Activated naive CD8-positive, alpha-beta T cell treated with anti-CD3 and anti-CD28 coated beads, Interleukin-2, amount 50 U/mL, for 16 hours (primary cell): ENCODE measurements at places on chromosomes 4 and X.

- DNase-seq: no peak
Measured at GRCh38 chr4:106691749-106692148, 323.2 kb upstream of the GIMD1 start.

GRCh38 chr4:11131491-11131890 is 297.2 kb downstream of the HS3ST1 start:
- DNase-seq: no peak

GRCh38 chrX:39377157-39377556 is 575.9 kb downstream of the MID1IP1 start:
- no peak for DNase-seq

DNA sequence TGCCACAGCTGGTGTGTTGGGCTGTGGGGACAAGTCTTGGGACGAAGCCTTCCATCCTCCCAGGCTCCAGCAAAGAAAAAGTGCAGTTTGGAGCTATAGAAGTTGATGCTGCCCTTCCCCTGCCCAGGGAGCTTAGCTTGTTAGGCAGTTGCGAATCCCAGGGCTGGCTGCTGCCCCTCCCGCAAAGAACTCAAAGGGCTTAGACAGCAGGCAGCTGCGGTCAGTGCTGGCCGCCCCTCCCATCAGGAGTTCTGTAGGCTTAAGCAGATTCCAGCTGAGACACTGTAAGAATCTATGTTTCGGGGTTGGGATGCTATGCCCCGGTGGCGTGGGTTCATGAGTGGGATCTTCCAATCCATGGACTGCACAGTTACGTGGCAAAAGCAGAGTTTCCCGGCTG is 956.7 kb downstream of the GLUD2 start:
- no peak for DNase-seq

- DNase-seq: no peak
Measured at GRCh38 chr4:128380306-128380705, 92.7 kb upstream of the PGRMC2 start.

GRCh38 chr4:101306764-101307615 is 40.3 kb downstream of the PPP3CA start:
- DNase-seq: no peak

DNA sequence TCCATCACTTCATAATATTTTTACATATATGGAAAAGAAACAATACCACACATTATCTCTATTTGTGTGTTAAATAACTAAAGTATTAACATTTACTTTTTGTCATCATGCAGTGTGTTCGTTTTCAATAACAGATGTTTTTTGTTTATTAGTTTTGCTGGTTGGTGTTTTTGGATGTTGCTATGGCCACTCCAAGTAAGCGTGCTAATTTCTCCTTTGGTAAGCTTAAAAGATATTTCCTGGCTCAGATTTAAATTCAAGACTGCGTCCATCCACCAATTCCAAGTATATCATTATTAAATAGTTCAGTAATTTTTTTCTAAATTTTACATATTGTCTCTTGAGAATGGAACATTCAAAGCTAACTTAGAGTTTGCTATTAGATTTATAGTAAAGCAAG is 235.4 kb upstream of the IL1RAPL1 start:
- DNase-seq: no peak

DNA sequence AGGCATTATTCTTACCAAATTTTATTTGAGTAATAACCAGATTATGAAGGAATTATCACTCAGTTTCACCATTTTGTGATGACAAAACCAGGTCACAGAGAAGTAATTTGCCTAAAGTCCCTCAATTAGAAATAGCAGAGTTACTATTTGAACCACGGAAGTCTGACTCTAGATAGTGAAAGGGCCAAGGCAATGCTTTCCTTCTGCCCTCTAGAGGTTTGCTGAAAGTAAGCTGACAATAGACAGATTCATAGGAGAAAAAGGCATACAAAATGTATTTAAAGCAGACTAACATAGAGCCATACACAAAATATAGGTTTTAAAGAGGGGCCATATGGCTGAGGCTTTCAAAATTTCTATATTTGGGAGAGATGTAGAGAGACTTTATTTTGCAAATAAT is 43.1 kb downstream of the CXXC4 start:
- DNase-seq: no peak

- no peak for DNase-seq
Measured at GRCh38 chr4:7845493-7846128, 94.0 kb downstream of the AFAP1 start.

- no peak for DNase-seq
Measured at GRCh38 chrX:129779747-129780146, at the start of gene SASH3. Gene SASH3 (plus strand): TSS chrX:129779949. CDS start chrX:129780098, 149 bp downstream.

- DNase-seq: no peak
Measured at GRCh38 chr4:8582941-8583654, 2.9 kb downstream of the GPR78 start.

DNA sequence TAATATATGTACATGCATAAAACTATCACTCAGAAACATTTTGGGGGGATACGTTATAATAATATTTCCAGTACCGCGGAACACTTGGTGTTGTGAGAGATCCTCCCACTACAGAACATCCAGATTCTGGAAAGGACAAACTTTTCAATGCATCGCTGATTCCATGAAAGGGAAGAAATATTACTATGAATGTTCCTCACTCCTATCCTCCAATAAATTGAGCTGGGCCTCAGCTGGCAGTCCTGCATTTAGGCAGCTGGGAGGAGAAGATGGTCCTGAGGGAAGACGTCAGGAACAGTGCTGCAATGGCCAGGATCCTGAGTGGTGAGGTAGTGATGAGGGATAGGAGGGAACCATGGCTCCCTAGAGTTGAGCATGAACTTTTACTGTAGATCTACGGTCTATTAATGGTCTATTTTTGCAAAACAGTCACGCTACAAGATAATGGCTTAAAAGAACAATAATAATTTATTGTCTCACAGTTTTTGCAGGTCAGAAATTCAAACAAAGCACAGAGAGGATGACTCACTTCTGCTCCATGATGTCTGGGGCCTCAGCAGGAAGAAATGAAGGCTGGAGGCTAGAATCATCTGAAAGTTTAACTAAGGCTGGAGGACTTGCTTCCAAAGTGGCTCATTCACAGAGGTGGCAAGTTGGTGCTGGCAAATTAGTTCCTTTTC is 538.1 kb downstream of the STIM2 start:
- no peak for DNase-seq

DNA sequence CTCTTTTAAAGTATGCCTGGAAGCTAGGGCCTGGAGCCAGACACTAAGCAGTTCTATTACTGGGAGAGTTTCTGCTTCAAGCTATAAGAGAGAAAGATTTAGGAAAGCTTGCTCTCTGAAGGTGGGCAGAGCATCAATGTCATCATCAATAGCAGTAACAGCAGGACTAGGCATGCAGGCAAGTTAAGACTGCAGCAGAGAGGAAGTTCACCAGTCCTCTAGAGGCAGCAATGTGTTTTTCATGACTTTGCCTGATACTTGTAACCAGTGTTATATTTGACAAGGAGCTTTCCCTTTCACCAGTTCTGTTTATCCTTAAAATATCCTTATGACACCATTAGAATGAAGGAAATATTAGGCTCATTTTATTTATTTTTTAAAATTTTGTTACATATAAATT is 237.9 kb downstream of the KCTD8 start:
- DNase-seq: no peak

DNA sequence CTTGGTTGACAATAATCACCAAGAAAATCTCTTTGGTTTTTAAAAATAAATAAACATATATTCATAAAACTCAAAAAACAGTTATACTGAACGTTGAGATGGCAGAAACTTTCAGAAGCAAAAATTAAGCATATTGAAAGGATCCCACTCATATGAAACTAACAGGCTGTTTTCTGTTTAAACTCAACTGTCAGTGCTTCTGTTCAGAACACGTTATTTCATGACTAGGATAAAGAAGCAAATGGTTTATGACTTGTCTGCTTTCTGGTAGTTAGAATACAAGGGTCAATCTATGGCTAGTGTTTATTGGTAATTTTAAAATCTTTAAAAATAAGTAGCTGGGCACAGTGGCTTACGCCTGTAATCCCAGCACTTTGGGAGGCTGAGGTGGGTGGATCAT is 4.1 kb downstream of the GPR82 start:
- DNase-seq: no peak

DNA sequence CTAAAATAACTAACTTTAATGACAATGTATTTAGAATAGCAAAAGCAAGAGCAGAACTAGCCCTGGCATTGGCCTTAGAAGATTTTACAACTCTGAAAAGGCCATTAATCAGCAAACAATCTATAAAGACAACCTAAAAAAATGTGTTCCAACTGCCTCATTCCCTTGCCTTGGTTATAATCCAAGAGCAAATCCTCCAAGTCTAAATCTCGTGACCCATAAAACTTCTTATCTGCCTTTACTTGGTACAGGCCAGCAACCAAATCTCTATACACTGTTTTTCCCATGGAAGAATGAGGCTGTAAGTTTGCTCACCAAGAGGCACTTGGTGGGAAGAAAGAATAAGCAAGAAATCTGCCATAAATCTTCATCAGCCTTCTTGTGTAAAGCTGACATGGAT is 175.3 kb upstream of the MID1 start:
- no peak for DNase-seq

GRCh38 chr4:186554914-186555827 is at the start of gene MTNR1A:
Gene MTNR1A (minus strand): TSS chr4:186555567. CDS start chr4:186555365, 202 bp downstream.
- DNase-seq: no peak

DNA sequence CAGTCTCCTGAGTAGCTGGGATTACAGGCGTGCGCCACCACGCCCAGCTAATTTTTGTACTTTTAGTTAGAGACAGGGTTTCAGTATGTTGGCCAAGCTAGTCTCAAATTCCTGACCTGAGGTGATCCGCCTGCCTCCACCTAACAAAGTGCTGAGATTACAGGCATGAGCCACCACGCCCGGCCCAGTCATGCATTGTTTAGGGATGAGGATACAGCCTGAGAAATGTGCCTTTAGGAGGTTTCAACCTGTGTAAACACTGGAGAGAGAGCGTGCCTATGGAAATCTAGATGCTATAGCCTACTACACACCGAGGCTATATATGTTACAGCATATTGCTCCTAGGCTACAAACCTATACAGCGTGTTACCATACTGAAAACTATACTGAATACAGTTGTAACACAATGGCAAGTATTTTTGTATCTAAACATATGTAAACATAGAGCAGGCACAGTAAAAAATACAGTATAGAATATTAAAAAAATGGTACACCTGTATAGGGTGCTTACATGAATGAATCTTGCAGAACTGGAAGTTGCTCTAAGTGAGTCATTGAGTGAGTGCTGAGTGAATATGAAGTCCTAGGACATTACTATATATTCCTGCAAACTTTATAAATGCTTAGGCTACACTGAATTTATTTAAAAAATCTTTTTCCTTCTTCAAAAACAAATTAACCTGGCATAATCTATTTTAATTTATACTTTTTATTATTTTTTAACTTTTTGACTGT is 588.2 kb upstream of the ADGRL3 start:
- DNase-seq: no peak

- no peak for DNase-seq
Measured at GRCh38 chr4:88382621-88383020, 4.0 kb downstream of the HERC6 start.

DNA sequence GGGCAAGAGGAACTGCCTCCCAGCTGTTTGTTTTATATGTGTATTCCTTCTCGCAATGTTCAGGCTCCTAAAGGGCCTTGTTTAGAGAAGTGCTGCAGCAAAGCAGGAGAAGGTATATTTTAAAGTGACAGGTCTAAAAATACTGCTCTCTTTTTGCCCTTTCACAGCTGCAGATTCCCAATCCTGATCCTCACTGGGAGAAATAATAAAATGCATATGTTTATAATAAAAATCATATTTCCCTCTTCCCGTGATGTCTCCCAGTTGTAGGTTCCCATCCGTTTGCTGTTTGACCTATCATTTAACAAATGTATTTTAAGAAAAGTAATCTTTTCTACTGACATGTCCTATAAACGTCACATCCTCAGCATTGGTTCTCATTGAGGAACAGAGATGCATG is 62.7 kb upstream of the GPC4 start:
- DNase-seq: no peak

- no peak for DNase-seq
Measured at GRCh38 chr4:173494013-173494970, 35.7 kb downstream of the HAND2 start.

- no peak for DNase-seq
Measured at GRCh38 chrX:83593634-83594294, 85.7 kb downstream of the POU3F4 start.

GRCh38 chr4:70930530-70931256 is 28.5 kb downstream of the MOB1B start:
- no peak for DNase-seq

- no peak for DNase-seq
Measured at GRCh38 chr4:76564123-76564915, 129.3 kb downstream of the SHROOM3 start.

GRCh38 chr4:120749445-120750151 is 172.9 kb downstream of the PRDM5 start:
- no peak for DNase-seq

DNA sequence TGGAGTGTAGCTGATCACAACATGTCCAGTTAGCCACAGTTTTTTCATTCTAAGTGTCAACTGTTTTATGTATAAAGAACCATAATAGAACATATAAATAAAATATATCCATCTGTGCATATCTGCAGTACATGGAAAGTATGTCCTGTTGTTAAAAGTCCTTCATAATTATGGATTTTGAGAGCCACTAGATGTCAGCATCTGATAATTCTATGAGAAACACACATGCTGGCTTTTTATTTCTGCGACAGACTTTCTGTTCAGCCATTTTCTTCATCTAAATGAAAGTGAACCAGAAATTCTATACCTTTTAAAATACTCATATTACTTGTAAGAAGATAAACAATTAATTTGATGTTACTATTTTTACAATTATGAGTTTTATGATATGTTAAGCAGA is 251.5 kb downstream of the GPM6A start:
- no peak for DNase-seq

DNA sequence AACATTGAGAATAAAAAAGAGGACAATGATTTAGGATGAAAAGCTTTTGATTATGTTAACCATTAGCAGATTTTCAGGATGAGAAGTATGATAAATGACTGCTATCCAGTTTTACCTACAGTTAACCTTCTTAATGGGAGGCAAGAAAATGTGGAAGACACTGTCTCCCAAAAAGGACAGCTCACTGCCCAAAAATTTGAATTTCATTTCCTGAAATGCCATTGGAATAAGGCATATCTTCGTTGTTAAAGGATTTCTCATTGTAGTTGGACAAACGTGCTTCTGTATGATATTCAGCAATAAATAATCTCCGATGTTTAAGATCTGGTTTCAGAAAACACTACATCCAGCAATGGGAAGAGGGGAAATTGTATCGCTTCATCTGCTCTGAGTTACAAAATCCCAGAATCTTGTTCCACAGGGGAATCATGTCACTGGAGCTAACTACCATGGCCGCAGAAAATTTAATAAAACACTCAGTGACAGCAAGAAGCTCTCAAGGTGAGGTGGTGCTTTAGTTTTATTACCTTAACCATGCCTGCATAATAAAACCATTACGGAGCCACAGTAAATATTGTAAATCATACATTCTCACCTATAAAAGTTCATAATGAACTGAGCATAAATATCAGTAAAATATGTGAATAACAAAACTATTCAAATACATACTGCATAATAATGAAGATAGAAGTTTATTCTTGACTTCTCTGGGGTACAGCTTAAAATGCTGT is 552.3 kb downstream of the PCDH7 start:
- no peak for DNase-seq

DNA sequence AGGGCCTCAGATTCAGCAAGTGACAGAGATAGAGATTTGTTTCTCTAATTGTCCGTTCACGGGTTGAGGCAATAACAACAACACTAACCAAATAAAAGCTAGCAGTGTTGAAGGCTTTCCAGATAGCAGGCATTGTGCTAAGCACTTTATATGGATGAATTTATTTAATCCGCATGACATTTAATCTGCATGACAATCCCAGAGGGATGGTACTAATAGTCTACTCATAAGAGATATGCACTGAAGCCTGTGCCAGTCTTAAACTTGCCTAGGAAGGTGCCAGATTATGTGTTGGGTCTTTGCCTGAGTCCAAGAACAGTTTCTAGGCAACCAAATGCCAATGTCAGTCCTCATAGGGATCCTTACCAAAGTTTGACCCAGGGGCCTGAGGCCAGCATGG is 37.7 kb upstream of the FAT1 start:
- no peak for DNase-seq
